Activated CD8-positive, alpha-beta memory T cell treated with anti-CD3 and anti-CD28 coated beads for 24 hours (primary cell): ENCODE measurements at places on chromosomes 6 and 20.

- DNase-seq, result no peak
These were observed 17.2 kb upstream of the FNDC1 start for GRCh38 chr6:159152041-159152440.

GRCh38 chr20:48770700-48771442, 56.9 kb downstream of the PREX1 start:
- DNase-seq, result no peak

- DNase-seq, result no peak
These were observed 78.3 kb downstream of the ME1 start for GRCh38 chr6:83352424-83353061.

GRCh38 chr20:33843050-33843449, 31.9 kb downstream of the CHMP4B start:
- DNase-seq, result no peak

DNA sequence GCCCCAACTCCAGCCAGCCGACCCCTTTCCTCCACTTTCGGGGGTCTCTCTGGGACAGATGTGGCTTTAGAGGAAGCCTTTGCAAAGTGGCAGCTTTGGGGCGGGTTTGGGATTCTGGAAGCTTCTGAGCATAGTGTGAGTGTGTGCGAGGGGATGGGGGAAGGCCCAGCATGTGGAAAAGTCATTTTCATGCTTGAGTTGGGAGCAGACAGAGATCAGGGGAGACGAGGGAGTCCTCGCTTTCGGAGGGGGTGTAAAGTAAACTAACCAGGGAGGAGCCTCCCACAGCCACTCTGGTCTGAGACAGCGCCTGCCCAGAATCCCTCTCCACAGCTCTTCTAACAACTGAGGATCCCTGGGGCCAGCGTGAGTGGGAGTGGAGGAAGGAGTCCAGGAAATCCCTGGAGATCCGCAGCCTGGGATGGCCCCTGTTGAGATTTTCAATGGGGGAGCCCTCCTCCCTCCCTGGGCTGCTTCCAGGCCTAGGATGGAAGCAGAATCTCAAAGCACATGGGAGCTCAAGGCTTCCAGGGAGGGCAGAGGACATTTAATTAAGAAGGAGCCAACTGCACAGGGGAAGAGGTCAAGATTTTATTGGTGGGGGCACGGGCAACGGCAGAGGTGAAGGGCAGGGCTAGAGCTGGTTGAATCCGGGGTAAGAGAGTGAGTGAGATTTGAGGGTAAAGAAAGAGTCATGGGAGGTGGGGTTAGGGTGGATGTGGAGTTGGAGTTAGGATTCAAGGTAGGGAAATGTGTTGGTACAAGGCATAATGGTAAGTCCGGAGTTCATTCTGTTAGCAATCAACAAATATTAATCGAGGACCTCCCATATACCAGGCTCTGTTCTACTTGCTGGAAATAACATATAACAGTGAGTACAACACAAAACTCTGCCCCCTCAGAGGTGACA, 102.3 kb upstream of the FOXP4 start:
- no peak for DNase-seq

- no peak for DNase-seq
These were observed 54.7 kb upstream of the CHRNA4 start for GRCh38 chr20:63415647-63416391.

- no peak for DNase-seq
These were observed 99.4 kb upstream of the RIPOR2 start for GRCh38 chr6:25035174-25035511.

GRCh38 chr20:42359617-42360016, 741.4 kb upstream of the CHD6 start:
- DNase-seq, result no peak

DNA sequence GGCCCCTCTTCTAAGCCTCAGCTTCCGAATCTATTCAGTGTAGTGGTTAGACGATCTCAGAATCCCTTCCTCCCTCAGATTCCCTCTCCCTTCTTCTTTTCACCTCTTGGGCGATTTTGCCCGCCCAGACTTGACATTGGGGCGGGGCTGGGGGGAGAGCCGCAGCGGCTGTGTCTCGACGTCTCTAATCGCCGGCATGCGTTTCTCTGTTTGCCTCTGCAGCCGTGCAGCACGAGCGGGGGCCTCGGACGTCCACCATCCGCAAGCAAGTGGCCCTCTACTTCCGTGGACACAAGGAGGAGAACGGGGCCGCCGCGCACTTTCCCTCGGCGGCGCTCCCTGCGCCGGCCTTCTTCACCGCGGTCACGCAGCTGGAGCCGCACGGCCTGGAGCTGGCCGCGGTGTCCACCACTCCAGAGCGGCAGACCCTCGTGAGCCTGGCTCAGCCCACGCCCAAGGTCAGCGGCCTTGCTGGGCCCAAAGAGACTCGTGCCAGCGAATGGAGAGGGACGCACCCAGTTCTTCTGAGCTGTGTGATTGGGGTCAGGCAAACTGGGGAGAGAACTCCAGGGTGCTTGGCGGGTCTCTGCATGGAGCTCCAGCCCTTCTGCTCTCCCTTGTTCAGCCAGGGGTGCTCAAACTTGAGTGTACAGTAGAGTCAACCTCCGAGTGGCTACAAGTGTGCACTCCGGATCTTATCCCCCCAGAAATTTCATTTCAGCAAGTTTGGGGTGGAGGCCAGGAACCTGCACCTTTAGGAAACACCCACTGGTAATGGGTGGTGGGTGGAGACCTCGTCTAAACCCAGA, 10.7 kb downstream of the NR2E1 start:
- no peak for DNase-seq

DNA sequence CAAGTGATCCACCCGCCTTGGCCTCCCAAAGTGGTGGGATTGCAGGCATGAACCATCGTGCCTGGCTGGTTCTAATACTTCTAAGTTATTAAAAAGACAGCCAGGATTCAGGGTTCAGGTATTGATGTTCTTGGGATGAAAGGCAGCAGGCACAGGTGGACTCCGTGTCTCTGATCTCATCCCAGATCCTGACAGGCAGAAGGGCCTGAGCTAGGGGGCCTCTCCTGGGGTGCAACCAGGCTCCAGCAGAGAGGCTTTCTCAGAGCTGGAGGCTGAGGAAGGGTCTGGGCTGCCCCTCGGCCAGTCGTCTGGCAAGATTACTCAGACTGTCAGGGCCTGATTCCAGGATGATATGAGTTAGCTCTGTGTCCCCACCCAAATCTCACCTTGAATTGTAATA, 106.3 kb downstream of the SCML4 start:
- DNase-seq, result peak; percentile 54

DNA sequence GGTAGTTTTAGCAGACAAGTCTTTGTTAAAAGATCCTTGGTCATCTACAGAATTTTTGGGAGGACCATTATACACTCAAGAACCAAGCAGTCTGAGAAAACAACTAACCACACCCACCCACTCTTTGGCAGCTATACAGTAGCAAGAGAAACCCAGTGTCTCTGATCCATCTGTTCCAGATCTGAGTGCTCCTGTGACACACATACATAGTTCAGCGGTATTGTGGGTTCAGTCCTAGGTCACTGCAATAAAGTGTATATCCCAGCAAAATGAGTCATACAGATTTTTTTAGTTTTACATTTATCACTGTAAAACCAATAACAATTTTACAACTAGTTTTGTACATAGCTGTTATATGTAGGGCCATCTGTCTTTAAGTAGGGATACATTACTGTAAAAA, 47.4 kb upstream of the PAK5 start:
- DNase-seq, result no peak

DNA sequence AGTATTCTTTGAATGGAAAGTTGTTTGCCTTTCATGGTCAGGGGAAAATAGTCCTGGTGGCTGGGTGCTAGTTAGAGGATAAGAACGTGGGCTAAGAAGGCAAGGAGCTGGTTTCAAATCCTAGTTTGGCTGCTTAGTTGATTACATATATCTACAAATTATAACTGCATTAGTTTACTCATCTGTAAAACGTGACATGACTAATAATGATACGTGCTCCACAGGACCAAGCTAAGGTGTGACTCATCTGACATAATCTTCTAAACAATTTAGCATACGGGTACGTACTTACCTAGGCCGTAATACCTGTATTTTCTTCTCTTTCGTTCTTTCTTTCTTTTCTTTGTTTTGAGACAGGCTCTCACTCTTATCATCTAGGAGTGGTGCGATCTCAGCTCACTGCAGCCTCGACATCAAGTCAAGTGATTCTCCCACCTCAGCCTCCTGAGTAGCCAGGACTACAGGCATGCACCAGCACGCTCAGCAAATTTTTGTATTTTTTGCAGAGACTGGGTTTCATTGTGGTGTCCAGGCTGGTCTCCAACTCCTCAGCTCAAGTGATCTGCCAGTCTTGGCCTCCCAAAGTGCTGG, 1274.2 kb upstream of the GJE1 start:
- no peak for DNase-seq

GRCh38 chr20:32560989-32561830, 23.9 kb downstream of the NOL4L start:
- DNase-seq, result peak; percentile 75

DNA sequence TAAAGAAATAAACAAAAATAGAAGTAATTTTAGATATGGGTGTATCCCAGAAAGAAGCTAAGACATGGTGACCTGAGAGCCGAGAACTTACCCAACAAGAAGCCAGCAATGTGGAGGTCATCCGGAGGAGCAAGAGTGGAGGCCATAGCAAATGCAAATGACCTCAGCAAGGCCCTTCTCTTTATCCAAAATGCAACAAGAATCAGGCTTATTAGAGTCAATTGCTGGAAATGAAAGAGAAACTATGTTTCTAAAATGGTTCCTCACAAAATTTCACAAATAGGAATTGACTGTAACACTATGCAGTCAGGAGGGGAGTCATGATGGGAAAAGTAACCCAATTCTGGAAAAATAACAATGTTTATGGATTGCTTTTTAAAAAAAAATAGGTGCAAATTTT, 90.4 kb downstream of the TNFAIP3 start:
- DNase-seq, result no peak
